ENCODE measurements at places on chromosomes 12 and 14. TPM values are rescaled to one million over a fixed set of nuclear protein-coding genes. Genes with fewer than 3 reads are reported as not detected.
A peak's percentile ranks its signal among the peaks of the same experiment; 100 is the strongest.

DNA sequence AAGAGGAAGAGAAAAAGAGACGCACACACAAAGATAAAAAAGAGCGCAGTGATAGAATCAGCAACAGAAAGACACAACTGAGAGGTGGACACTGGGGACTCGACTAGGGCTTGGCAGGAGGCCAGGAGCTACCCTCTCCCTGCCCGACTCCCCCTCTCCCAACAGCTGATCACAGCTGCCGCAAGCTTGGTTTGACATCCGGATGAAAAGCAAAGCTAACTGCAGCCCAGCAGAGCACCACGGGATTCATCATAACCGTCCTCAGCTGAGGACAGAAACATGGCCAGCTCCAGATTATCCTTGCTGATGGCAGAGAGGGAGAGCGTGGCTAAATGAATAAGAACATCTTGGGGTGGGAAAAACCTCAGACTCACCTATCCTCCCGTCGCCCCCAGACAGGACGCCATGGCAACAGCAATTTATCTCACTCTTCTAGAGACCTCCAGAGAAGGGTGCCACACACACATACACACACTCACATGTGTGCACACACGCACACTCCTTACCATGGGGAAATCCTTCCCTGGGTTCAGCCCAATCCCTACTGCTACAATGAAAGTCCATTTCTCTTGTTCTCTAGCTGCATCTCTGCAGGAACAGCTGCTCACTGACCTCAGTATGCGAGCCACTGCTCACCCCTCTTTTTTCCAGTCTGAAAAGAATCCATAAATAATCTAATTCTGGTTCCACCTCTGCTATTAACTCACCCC, 135.3 kb downstream of the NTF3 start:
- no peaks in the 10 kb centered on the region for H3K27me3 ChIP-seq
- no peak overlapping the region for H3K27ac ChIP-seq
- no peaks in the 10 kb centered on the region for H3K4me1 ChIP-seq
- H3K4me3 ChIP-seq = no peak overlapping the region

GRCh38 chr12:58364389-58365086, 423.2 kb downstream of the ATP23 start:
- H3K4me1 ChIP-seq = no peaks in the 10 kb centered on the region
- no peaks in the 10 kb centered on the region for H3K27me3 ChIP-seq
- H3K36me3 ChIP-seq = no peaks in the 10 kb centered on the region
- H3K27ac ChIP-seq = no peak overlapping the region
- no peak for DNase-seq

- H3K27ac ChIP-seq = peak within 1 kb of the TSS; percentile 4
- H3K27me3 ChIP-seq = no peaks in the 10 kb centered on the region
- H3K36me3 ChIP-seq = no peaks in the 10 kb centered on the region
- peak; percentile 28 for DNase-seq
- peak within 1 kb of the TSS; percentile 32 for H3K4me3 ChIP-seq
- H3K4me1 ChIP-seq = peaks cover 9% of the 10 kb centered on the region
These were observed at the start of gene CEP170B for GRCh38 chr14:104865081-104865630. CEP170B (plus strand) TSS chr14:104865268; CDS start chr14:104868451, 3,183 bp downstream.

- DNase-seq = no peak
- no peaks in the 10 kb centered on the region for H3K27me3 ChIP-seq
- H3K4me1 ChIP-seq = no peaks in the 10 kb centered on the region
- no peak overlapping the region for H3K4me3 ChIP-seq
- no peak overlapping the region for H3K27ac ChIP-seq
- H3K36me3 ChIP-seq = no peaks in the 10 kb centered on the region
These were observed 501.1 kb downstream of the VRK1 start for GRCh38 chr14:97298331-97298730.

GRCh38 chr12:100141666-100141997, 1.0 kb downstream of the BLTP3B start:
- peak overlapping the region; percentile 89 for H3K27ac ChIP-seq
- peak overlapping the region; percentile 89 for H3K4me3 ChIP-seq
- no peaks in the 10 kb centered on the region for H3K36me3 ChIP-seq
- H3K27me3 ChIP-seq = no peaks in the 10 kb centered on the region
- no peak for DNase-seq

GRCh38 chr12:52204095-52204930, 12.5 kb upstream of the KRT80 start:
- H3K36me3 ChIP-seq = no peaks in the 10 kb centered on the region
- no peak for DNase-seq
- H3K27me3 ChIP-seq = no peaks in the 10 kb centered on the region
- H3K4me3 ChIP-seq = no peak overlapping the region

- H3K27me3 ChIP-seq = no peaks in the 10 kb centered on the region
- no peak for DNase-seq
- peaks cover 15% of the 10 kb centered on the region for H3K36me3 ChIP-seq
- H3K4me1 ChIP-seq = no peaks in the 10 kb centered on the region
These were observed 13.4 kb downstream of the DCAF4 start for GRCh38 chr14:72939630-72940029.

GRCh38 chr12:24705216-24705615, 243.7 kb downstream of the BCAT1 start:
- H3K4me3 ChIP-seq = no peak overlapping the region
- H3K36me3 ChIP-seq = no peaks in the 10 kb centered on the region
- no peak overlapping the region for H3K27ac ChIP-seq
- H3K4me1 ChIP-seq = no peaks in the 10 kb centered on the region

The RNASE3 gene
- total RNA-seq = not detected

The KRT79 gene
- not detected for total RNA-seq
